NCI-H774 (cell line): ENCODE measurements at places on chromosomes 5 and 9.

DNA sequence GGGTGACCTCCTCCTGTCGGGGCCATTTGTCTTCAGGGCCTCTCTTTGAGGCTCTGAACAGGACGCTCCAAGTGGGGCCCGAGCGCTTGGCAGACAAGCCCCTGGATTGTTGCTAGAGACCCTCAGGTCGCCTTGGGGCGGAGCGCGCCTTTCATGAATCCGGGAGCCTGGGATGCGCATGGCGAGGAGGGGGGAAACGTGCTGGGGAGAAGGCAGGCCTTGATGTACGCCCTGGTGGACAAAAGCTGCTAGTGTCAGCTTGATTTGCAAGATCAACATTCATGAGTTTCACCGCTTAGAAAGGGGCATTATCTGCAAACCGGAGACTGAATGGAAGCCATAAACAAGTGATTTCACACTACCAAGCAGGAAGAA, 226.3 kb downstream of the SMARCA2 start:
- DNase-seq: peak; percentile 73

DNA sequence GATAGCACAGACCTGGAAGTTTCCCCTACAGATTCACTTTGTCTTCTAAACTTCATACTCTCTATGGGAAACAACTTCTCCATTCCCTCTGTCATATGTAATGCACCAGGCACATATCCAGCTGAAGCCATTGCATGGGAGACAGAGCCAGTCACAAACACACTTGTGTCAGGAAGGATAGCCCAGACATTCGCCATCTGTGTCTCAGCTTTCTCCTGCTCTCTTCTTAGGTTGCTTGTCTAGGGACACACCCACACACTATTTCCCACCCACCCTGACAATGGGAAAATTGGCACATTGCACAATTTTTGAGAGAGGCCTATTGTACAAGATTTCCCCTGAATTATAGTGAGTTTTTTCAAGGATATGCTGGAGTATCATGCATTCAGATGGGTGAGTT, 158.4 kb upstream of the MPDZ start:
- no peak for DNase-seq

DNA sequence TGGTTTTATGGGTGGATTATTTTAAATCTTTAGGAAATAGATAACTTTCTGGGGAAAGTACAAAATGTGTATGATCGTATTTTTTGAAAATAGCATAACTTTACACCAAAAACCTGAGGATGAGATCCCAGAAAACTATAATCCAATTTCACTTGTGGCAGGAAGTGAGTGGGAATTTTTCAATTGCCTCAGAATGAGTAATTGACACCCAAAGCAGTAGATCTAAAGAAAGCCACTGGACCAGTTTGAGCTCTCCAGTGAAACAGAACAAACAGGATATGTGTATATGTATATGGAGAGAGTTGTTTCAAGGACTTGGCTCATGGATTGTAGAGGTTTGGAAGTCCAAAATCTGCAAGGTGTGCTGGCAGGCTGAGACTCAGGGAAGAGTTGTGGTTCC, 109.2 kb upstream of the SHB start:
- peak; percentile 27 for DNase-seq

GRCh38 chr5:72208324-72208926, 101.2 kb downstream of the MAP1B start:
- no peak for DNase-seq

GRCh38 chr9:23686896-23687295, 139.1 kb downstream of the ELAVL2 start:
- no peak for DNase-seq

GRCh38 chr5:65821966-65822365, 100.0 kb downstream of the NLN start:
- no peak for DNase-seq

- no peak for DNase-seq
Measured at GRCh38 chr9:105093685-105094084, 150.8 kb upstream of the SLC44A1 start.

- DNase-seq: no peak
Measured at GRCh38 chr5:150118561-150119229, 32.3 kb upstream of the CSF1R start.

- peak; percentile 90 for DNase-seq
Measured at GRCh38 chr5:78005021-78005785, 229.1 kb upstream of the TBCA start.

DNA sequence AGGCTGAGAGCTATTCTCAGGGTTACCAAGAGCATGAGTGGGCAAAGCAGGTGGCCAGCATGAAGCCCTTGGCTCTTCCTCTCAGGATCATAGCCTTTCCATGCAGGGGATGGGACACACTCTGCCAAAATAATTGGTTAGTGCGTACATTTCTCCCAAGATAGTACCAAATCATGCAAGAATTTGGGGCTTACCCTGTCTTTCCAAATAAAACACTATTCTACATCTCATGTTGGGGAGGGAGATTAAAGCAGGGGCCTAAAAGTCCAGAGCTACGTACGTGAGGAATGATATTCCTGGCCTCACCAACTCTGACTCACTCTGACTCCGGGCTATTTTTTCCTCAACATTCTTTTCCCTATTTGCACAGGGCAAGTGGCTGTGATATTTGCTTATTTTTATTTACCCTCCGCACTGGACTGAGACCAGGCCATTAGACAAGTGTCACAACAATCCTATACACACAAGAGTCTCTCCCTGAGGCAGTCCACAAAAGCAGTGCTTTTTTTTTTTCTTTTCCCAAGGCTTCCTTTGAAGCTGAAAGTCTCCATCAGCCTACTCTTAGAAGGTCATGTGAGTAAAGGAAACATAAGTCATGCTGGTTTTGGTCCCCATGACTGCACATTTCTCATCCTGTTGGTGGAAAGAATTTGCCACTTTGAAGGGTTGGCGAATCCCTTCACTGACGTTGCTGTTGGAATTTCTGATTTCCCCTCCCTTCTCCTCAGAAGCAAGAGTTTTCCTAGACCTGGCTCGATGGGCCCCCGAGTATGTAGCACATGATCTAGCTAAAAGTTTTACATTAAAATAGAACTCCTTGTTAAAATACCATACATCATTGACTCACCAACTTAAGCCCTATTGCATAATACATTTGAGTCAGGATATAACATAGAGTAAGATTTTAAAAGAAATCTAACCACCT, 40.0 kb downstream of the TMEM252 start:
- DNase-seq: peak; percentile 20

DNA sequence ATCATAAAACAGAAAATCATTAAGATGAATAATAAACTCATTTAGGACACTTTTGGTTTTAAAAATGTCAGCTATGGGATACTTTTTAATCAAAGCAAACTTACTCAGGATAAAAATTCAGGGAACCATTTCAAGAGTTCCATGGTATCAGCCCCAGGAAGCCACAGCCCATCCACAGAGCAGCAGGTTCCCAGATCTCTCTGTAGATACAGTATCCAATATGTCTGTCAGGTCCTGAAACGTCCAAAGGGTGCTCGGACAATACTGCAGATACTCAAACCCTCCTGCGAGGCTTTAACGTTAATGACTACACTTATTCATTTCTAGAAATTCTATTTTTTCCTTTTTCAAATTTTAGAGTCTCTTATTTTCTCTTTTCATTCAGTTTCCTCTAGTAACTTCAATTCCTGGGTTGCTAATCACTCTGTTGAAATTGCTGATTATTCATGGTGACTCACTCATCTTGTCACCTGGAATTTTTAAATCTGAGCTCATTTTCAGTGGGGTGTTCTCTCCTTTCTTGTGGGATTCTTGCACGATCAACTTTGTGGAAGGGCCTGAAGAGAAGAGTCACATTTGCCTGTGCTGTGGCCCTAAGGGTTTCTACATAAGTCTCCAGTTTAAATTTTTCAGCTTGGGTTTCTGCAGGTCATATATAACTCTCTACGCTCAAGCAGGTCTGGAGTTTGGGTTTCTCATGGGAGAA, 435.8 kb downstream of the CTNND2 start:
- DNase-seq: no peak

DNA sequence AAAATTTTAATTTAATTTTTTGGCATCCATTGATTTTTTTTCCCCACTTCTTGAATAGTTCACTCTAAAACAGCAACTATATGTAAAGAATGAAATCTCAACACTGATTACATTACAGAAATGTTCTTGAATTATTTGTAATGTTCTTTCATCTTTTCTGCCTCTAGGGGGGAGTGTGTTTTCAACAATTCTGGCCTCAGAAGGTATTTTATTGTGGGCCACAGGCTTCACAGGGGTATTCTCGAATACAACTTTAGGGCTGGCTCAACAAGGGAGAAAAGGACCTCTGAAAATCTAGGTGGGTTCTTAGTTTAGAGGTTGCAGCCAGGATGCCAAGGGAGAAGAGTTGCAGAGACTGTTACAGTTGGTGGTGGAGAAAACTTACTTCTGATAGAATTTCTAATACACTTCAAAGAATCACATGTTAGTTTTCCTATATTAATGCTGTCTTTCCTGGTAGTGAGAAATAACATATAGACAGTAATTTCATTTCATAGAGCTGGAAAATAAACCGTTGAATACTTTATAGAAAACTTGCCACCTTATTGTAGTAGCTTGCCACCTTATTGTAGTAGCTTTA, 3.6 kb upstream of the NPR3 start:
- no peak for DNase-seq

- no peak for DNase-seq
Measured at GRCh38 chr9:92506184-92506857, 24.0 kb upstream of the ASPN start.

GRCh38 chr9:18404434-18405029, 69.4 kb upstream of the ADAMTSL1 start:
- DNase-seq: no peak

DNA sequence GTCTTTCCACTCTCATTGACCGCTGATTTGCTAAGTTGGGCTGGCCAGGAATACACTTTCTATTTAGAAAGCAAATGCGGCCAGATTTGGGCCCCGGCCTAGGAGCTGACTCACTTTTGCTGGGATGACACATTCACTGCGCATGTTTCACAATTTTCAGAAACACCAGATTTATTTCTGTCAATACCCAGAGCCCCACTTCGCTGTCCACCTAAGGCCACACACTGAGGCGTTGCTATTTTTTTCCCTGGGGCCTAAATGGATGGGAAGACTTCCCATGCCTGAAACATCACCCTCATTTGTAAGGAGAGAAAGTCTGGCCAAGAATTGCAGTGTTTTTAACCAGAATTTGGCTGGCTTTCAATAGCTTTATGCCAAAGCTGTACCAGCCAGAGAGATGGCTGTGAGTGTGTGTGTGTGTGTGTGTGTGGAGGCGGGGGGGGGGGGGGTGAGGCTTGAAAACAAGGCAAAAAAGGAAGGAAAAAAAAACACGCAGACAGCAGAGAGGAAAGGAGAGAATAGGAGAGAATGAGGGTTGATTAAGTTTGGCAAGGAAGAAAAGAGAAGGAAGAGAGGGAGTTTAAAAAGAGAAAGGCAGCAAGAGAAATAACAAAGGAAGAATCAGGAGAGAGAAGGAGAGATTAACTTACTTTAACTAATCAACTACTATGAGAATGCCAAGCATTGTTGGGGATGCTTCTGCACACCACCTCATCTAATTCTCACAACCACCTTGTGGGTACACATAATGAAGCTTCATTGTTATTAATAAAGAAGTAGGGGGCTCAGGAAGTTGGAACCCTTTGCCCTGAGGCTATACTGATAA, 261.4 kb upstream of the KLF4 start:
- no peak for DNase-seq

DNA sequence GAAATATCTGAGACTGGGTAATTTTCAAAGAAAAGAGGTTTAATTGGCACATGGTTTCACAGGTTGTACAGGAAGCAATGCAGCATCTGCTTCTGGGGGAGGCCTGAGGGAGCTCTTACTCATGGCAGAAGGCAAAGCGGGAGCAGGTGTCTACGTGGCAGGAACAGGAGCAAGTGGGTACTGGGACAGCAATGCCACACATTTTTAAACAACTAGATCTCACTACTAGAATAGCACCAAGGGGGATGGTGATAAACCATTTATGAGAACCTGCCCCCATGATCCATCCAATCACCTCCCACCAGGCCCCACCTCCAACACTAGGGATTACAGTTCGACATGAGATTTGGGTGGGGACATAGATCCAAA, 47.6 kb upstream of the HOMER1 start:
- no peak for DNase-seq

DNA sequence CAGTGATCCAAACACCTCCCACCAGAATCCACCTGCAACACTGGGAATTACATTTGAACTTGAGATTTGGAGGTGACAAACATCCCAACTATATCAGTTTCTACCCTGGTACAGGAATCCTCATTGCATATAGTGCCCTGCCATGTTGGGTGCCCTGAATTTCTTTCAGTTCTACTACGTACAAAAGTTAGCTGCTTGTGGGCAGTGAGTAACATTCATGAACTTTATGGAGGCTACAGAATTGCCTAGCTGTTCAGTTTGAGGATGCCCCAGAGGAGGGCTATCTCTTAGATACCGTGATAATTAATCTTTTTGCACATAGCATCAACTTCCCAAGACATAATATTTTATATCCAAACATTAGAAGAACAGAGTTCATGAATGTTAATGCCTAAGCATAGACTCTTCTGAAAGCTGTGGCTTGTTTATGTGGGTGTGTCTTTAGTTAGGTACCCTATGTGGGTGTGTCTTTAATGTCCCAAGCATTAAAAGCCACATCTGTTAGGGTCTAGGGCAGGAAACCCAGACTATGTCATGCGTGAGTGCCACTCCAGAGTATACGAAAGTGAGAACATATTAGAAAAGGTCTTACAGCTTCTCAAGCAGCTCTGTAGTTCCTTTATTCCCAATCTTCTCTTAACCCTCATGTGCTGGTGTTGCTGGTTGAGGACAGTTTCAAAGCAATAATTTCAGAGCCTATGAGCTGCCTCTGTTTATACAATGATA, 47.0 kb upstream of the CHD1 start:
- DNase-seq: no peak

DNA sequence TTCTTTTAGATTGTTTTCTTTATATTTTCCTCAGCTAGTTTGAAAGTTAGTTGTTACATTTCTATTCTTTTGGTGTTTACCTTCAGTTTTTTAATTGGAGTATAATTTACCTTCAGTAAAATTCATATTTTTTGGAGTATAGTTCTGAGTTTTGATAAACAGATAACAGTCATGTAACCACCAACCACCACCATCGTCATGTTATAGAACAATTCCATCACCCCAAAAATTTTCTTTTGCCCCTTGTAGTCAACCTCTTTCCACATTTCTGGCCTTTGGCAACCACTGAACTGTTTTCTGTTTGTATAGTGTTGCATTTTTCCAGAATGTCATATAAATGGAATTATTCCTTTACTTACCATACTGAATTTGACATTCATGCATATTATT, 6.8 kb downstream of the RMI1 start:
- DNase-seq: no peak

- no peak for DNase-seq
Measured at GRCh38 chr5:81238460-81238859, 5.3 kb downstream of the CKMT2 start.
